ENCODE measurements at places on chromosomes 4 and X.

DNA sequence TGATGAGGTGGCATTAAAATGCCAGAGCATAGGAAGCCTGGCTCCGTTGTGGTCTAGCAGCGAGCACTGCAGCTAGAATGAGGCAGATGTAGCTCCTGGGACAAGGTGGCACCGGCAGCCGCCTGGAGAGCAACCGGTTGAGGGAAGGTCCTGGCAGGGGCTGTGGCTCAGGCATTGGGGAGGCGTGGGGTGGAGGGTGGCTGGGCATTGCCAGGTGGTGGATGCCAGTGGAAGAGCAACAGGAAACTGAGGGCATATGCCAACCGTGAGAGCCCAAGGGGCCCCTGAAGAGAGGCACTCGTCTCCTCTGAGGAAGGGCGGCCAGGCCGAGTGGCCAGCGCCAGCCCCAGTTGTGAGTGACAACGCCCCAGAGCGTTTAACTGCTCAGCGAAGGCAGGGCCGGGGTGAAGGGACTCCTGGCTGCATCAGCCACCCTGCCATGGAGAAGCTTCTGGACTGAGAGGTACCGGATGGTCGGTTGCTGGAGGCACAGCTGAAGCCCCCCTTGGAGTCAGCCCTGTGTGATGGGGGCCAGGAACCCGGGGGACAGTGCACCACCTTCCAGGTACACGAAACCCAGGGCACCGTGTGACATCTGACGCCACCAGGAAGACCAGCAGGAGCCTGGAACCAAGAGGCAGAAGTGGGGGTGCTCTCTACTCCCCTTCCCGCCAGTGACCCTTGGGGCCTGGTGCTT lies 13.2 kb upstream of the PDE6B start:
- no peak for DNase-seq

DNA sequence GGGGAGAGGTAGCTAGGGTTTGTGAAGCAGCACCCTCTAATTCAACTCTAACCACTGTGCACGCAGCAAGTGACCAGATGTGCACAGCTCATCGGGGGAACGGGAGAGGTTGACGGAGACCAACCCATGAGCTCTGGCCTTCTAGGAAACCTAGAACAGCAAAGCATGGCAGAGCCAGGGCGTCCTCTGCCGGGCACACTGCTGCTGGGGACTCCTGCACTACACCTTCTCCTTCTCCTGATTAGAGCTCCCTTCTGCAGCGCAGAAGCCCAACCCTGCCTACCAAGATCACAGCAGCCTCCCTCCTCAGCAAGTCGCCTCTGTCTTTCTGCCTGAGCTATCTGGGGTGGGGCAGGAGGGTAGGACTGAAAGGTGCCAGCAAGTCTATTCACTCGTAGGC lies 252.3 kb upstream of the PSAPL1 start:
- DNase-seq, result no peak

DNA sequence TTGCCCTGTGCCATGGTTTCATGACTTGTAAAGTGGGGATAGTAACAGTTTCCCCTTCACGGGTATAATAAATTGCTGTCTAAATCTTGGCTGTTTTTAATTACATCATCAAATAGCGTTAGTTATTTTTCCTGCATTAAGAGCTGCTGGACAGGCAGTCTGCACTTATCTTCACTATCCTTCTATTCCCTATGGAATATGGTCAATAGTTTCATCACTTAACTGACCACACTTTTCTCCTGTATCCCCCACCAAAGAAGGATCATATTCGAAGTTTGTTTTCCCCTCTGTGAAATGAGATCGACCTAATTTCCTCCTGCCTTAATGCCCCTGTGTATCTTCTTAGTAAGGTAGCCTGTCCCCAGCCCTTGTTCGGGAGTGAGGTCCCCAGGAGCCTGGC lies 133.2 kb downstream of the SHROOM3 start:
- DNase-seq, result no peak

- no peak for DNase-seq
These were observed 153.8 kb downstream of the NR3C2 start for GRCh38 chr4:148288448-148288847.

- no peak for DNase-seq
These were observed 52.5 kb downstream of the JADE1 start for GRCh38 chr4:128861856-128862518.

- no peak for DNase-seq
These were observed 112.8 kb upstream of the PITX2 start for GRCh38 chr4:110735686-110736085.

DNA sequence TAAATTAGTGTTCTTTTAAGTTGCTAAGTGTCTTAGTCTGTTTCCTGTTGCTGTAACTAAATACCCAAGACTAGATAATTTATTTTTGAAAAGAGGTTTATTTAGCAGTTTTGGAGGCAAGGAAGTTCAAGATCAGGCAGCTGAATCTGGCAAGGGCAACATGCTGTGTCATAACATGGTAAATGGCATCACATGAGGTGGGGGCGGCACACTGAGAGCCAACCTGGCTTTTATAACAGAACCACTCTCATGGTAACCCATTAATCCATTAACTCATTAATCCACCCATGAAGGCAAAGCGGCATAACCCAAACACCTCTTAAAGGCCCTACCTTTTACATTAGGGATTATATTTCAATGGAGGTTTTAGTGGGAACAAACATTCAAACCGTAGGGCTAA lies 182.2 kb upstream of the GATB start:
- DNase-seq, result no peak

- DNase-seq, result no peak
These were observed 376.9 kb downstream of the PPP4R3C start for GRCh38 chrX:27086237-27086636.

DNA sequence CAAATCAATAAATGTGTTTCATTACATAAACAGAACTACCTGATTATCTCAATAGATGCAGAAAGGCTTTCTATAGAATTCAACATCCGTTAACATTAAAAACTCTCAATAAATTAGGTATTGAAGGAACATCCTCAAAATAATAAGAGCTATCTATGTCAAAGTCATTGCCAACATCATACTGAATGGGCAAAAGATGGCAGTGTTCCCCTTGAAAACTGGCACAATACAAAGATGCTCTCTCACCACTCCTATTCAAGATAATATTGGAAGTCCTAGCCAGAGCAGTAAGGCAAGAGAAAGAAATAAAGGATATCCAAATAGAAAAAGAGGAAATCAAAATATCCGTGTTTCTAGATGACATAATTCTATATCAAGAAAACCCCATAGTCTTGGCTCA lies 466.4 kb downstream of the MAGEE1 start:
- no peak for DNase-seq

DNA sequence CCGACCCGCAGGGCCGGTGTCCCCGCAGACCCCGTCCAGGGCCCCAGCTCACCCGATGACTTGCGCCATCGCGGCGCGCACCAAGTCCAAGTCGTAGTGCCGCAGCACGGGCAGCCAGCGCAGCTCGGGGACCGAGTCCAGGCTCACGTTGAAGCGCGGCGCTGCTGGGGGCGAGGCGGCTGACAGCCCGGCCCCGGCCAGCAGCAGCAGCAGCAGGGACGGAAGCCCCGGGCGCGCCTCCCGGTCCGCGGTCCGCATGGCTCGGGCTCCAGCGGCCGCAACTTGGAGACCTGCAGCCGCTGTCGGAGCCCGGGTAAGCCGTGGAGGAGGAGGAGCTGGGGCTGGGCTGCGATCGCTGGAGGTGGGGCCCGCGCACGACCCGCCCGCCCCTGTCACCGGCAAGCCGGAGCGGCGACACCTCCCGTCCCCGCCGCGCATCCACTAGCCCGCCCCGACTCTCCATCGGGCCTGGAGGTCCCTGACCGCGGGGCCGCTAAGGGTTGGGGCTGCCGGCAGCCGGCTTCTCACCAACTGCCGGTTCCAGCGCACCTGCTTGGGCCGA lies at the start of gene NAAA:
Gene NAAA (minus strand): TSS at position 322 of the 562 bp plus-strand sequence. CDS start 64 bp downstream, at position 258.
- DNase-seq, result peak; percentile 77

DNA sequence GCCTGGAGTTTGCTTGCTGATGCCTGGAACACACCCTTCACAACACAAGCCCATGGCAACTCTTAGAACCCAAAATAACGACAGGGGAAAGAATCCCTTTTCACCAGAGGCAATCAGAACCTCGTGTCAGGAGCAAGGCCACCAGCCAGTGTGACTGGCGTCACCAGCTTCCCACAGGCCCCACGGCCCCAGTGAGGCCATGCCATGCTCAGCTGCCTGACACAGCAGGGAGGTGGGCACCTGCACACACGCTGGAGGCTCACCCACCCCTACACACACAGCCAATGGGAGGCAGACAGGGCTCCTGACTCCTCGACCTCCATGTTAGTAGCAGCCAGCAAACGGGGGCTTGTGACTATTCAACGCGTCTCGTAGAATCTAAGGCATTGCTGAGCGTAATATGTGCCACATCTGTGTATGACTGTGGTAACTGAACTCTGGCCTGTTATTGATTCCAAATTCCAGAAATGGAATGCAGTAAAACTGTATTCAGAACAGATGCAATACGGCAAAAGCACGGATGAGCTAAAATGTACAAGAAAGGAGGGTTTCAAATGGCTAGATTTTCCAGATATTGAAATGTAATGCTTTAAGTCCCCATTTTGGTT lies 28.5 kb downstream of the RNF212 start:
- DNase-seq, result no peak

GRCh38 chr4:78409612-78410202 lies 141.9 kb upstream of the ANXA3 start:
- DNase-seq, result no peak

DNA sequence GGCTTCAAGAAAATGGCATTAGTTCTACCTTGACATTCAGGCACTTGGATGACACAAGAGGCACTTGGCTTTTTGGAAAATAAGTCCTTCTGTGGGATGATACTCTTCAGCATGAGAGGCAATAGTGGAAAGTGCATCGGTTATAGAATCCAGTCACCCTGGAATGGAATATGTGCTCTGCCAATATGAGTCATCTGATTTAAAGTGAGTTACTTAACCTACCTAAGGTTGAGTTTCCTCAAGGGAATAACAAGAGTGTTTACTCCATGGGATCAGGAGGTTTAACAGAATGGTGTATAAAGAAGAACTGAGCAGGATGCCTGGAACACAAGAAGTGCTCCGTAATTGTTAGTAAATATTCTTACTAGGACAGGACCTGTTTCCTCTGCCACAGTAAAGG lies 10.7 kb downstream of the SLC39A8 start:
- DNase-seq, result no peak

DNA sequence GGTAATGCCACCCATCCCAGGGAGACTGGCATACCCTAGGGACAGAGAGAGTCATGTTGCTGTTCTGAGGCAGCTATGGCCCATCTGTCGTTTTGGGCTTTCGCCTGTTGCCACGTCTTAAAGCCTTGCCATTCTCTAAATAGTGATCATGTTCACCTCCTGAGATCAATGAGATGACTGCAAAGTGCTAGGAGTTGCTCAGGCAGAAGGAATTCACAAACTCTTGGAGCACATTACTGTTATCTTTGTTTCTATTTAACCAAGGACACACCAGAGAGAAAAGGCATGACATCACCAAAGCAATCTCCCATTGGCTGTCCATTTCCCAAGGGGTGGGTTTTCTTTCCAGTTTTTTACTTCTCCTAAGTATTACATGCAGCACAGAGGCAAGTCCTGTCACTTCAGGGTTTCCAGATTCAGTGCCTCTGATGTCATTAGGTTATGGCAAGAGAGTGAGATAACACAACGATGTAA lies 37.1 kb upstream of the SETD7 start:
- DNase-seq, result no peak

DNA sequence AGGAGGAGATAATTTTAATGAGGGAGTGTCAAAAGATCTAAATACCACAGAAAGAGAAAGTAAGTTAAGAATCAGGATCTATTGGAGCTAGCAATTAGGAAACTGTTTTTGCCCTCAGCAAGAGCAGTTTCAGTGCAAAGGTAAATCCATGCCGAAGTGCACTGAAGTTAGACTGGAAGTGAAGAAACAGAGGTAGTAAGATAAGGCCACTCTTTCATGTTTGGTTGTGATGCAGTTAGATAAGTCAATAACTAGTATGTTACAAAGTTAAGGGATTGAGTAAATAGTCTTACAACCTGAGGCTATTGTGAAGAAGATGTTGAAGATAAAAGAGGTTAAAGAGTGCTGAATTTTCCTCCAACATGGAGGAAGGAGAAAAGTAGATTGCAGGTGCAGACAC lies 46.7 kb upstream of the UCP1 start:
- no peak for DNase-seq

GRCh38 chr4:142236268-142236667 lies 599.9 kb downstream of the IL15 start:
- DNase-seq, result no peak

DNA sequence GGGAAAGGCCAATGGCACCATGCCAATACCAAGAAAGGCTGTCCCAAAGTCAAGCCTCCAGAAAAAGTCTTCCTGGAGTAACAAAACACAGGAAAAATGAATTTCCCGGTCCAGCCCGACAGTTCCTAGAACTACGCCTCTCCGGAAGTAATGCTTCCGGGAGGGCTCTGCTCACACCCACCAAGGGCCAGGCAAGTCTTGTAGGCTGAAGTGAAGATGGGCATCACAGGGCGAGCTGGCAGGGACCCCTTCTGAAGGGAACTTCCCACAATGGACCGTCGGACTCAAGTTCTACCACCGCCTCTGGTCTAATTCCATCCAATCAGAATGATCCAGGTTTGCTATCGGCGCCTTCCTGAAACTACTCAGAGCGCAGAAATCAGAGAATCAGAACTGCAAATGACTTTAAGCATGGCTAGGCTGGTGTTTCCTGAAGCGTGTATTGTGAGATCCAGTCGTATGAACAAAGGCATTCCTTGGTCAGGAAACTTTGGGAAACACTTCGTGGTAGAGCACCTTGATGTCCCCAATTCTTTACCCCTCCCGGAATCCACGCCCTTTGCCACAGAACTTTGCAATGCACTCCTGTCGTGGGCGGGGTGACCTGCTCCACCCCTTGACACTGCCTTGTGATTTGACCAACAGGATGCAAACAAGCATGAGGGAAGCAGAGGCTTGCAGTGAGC lies 127.8 kb downstream of the BCOR start:
- no peak for DNase-seq

DNA sequence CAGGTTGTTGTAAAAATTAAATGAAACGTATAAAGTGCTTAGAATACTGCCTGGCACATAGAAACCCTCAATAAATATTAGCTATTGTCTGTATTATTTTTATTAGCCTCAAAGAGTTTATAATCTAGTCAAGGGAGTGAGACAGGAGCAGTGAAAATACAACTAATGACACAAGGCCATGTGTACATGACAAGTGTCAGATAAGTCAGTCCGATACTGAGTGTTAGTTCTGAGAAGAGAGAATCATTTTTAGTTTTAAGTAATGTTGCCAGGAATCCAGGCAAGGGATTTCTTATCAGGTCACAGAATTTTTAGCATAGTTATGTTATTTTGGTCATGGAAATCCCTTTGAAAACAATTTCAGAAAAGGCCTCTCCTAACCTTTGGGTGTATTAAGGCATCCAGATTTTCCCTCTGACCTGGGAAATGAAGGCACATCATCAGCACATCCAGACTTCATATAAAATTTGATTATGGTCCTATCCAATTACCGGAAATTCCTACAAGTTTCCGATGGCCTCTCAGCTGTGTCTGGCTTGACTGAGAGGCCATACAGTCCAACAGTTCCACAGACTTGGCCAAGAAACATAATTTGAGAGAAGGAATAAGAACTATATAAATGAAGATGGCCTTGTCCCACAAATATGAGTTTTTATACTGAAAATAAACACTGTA lies 35.7 kb downstream of the PPARGC1A start:
- no peak for DNase-seq

GRCh38 chr4:139814323-139815015 lies 148.8 kb downstream of the MGST2 start:
- DNase-seq, result no peak
